ENCODE measurements at places on chromosomes 5 and 9.
A peak's percentile ranks its signal among the peaks of the same experiment; 100 is the strongest.

GRCh38 chr5:123105864-123106263, 16.8 kb downstream of the PRDM6 start:
- DNase-seq: no peak

GRCh38 chr5:147567917-147568598, 58.2 kb upstream of the DPYSL3 start:
- peak; percentile 95 for DNase-seq

DNA sequence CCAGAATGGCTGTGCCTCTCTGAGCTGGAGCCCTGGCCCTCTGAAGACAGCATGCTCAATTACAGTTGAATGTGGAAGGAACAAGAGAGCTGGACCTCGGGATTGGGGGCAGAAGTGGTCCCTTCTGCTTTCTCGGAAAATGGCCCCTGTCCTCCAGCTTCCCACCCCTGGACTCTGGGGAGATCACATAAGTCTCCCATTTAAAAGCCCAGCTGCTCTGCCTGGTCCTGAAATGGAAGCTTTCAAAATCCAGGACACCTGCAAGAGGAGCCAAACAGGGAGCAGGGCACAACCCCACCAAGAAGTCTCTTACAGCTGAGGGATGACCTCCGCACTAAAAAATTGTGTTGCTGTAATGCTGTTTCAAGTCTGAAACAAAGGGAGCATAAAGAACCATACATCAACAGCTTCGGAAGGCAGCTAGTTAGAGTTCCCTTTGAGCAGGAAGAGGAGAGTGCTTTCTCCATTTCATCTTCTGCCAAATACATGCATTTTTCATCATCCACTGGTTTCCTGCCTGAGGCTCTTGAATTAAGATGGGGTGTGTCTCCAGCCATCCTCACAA, 48.2 kb downstream of the TGFBI start:
- no peak for DNase-seq

DNA sequence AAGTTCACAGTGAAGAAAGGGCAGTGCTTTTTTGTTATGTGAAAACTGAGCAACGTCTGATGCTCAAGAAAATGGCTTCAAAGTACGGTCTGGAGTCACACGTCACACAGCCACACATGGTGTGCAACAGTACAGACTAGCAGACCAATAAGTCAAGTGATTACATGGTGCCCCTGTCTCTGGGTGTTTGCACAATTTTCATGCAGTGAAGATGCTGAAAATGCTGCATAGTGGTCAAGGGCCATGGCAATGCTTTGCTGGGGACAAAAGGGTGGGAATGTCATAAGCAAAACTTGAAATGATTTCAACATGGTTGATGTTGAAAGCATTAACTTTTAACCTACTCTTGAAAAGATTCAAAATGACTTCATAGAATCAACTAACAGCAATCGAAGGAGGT, 231.2 kb downstream of the EBF1 start:
- DNase-seq: no peak

- DNase-seq: no peak
These were observed 12.6 kb downstream of the ZBTB5 start for GRCh38 chr9:37452611-37453010.

DNA sequence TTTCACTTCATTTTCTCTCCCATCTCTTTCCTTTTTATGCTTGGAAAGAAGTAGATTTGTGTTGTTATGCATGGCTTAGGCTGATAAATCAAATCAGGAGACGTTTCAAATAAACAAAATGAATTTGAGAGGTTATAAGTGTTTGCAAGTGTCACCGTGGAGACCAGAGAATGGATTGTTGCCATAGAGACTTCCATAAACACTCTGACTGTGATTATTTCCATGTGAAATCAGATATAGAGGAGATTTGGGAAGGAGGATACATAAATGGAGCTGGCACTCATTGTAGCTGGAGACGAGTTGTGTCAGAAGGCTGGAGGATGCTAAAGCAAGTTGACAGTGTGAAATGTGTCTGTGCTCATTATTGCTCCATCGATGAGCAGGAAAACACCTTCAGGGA, 84.2 kb upstream of the PCSK1 start:
- no peak for DNase-seq

GRCh38 chr9:108270051-108270450, 585.7 kb downstream of the ACTL7B start:
- no peak for DNase-seq

DNA sequence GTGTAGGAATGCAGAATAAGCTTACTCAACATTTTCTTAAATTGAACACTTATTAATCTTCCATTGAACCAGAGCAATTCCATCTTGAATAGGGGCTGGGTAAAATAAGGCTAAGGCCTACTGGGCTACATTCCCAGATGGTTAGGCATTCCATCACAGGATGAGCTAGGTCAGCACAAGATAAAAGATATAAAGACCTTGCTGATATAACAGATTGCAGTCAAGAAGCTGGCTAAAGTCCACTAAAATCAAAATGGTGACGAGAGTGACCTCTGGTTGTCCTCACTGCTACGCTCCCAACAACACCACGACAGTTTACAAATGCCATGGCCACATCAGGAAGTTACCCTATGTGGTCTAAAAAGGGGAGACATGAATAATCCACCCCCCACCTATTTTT, 156.1 kb downstream of the NXNL2 start:
- DNase-seq: no peak

- DNase-seq: no peak
These were observed 153.2 kb upstream of the FGF10 start for GRCh38 chr5:44542470-44542869.

GRCh38 chr5:100901821-100902341, 1.2 kb downstream of the ST8SIA4 start:
- no peak for DNase-seq

GRCh38 chr5:173895401-173896165, 7.4 kb downstream of the CPEB4 start:
- DNase-seq: no peak

DNA sequence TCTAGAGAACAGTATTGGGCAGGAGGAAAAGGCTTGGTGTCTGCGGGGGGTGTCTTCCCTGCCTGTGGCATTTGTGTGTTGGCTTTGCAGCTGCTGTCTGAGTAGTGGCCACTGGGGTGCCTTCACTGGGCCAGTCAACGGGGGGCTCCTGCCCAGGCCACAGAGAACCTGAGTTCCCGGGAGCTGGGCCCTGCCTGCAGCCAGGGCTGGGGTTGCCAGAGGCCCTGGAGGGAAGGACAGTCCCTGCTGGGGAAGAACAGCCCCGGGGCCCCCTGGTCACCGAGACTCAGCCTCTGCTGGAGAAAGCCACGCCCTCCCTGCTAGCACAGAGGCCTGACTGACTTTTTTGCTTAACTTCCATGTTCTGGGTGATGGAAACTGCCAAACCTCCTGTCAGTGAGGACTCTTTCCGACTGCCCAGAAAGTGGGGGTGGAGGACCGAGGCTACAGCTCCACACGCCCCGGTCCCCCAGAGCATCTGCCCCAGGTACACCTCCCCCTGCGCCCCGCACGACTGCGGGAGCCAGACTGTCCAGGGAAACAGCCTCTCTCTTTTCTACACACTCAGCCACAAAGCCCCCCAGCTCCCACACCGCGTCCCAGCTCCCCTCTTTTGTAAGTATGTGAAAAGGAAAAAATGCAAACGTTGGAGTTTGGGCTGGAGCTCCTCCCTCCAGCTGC, 133.4 kb downstream of the DAB2IP start:
- no peak for DNase-seq

DNA sequence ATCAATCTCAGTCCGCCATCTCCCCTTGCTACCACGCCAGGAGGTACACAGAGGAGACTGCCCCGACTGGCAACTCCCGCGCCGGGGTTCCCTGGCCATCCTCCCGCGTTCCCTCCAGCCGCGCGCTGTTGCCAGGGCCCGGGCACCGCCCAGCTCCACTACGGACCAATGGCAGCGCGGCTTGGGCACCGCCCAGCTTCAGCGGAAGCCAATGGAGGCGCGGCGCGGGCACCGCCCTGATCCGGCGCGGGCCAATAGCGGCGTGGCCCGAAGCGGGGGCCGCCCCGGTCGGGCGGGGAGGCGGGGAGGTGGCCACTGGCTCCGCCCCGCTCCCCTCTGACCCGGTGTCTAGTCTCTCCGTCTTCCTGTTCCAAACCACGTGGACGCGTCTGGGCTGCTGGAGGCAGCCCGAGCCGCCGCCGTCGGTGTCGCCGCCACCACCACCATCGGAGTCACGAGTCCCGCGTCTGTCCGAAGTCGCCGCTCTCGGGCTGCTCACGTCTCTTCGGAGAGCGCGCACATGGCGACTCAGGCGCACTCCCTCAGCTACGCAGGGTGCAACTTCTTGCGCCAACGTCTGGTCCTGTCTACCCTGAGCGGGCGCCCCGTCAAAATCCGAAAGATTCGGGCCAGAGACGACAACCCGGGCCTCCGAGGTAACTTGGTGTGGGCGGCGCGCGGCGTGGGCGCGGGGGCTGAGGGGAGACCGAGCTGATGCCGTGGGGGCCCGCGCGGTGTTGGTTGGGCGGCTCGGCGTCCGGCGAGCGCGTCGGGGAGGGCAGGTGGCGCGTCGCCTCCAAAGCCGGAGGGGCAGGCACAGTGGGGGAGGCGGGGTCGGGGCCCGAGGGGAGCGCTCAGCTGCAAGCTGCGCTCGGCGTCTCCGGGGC, at the start of gene RCL1:
TSS of gene RCL1 (plus strand) at position 373 of the 887 bp plus-strand sequence. CDS start at position 521, 148 bp downstream.
- DNase-seq: peak; percentile 74

- no peak for DNase-seq
These were observed 552.4 kb upstream of the DAB2 start for GRCh38 chr5:39977066-39977655.

GRCh38 chr9:136690806-136691261, 3.6 kb upstream of the AGPAT2 start:
- DNase-seq: no peak

DNA sequence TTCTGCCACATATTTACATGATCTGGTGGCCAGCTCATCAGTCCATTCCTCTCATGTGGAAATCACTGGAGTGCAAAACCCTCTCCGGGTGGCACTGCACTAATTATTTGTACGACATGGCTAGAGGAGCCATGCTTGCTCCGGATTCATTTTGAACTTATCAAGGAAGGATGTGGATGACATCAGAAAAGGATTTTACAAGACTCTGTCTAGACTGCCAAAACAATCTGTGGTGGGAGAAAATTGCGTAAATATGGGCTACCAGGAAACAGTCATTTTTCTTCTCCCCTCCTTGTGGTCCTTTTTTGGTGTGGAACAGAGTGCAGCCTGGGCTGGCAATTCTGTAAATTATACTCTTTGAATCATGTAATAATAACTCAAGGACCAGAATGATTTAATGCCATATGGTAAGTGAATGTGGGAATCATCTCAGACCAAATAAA, 123.4 kb upstream of the IFNE start:
- no peak for DNase-seq

- DNase-seq: no peak
These were observed 2.2 kb upstream of the S1PR3 start for GRCh38 chr9:88988796-88989641.

GRCh38 chr5:179438461-179438860, 93.2 kb upstream of the ADAMTS2 start:
- no peak for DNase-seq

DNA sequence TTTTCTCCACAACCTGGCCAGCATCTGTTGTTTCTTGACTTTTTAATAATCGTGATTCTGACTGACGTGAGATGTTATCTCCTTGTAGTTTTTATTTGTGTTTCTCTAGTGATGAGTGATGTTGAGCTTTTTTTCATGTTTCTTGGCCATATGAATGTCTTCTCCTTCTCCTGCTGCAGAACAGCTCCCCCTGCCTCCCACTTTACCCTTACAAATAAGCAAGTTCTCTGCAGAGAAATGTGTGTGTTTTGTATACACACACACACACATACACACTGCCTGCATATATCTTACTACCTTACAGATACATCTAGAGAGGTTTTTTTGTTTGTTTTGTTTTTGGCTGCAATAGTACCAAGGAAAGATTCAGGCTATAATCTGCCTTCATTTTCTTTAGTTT, 88.7 kb upstream of the PHF24 start:
- no peak for DNase-seq

DNA sequence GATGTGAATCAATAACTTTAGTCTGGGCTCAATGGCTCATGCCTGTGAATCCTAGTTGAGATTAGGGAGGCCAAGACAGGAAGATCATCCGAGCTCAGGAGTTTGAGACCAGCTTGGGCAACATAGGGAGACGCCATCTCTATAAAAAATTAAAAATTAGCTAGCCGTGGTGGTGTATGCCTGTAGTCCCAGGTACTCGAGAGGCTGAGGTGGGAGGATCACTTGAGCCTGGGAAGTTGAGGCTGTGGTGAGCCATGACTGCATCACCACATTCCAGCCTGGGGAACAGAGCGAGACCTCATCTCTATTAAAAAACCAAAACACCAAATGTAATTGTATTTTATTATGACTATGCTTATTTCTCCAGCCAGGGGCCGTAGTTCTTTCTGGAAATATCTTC, 69.6 kb upstream of the NR5A1 start:
- DNase-seq: no peak

DNA sequence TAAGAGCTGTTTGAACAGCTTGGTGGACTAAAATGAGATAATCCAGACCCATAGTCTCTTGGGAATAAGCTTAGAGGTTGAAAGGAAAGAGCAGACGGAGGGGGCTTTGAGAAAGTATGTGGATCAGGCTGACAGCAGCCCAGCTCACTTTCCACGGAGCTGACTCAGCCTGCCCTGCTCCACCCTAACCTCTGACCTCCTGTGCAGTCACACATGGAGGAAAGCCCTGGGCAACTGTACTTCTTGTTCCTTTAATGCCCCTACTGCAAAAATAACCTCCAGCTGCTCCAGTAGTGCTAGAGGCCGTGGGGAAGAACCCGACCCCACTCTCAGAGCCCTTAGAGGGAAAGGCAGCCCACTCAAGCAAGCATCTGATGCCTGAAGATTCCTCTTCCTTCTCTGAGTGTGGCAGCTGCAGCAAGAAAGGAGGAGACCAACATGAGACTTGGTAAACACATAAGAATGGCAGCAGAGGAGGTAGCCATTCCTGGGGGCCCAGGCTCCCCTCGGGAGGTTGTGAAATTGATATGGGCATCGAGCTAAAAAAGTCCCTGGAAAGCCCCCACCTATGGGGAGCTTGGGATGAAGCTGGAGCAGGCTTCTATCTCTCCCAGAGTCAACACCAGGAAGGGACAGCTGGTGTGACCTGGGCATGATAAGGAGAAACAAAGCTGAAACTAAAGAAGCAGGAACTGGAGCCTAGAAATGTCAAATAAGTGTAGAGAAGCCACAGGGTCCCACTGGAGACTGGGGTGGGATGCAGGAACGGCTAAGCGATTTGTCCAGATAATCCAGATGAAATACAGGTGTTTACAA, 204.3 kb downstream of the PIK3R1 start:
- no peak for DNase-seq

- DNase-seq: no peak
These were observed 466.8 kb upstream of the TLE4 start for GRCh38 chr9:79104951-79105350.

- no peak for DNase-seq
These were observed 28.8 kb downstream of the FOXD1 start for GRCh38 chr5:73419465-73420390.

- no peak for DNase-seq
These were observed 494.2 kb downstream of the ZNF608 start for GRCh38 chr5:124252191-124252638.

GRCh38 chr9:114805670-114806525, at the start of gene TNFSF15:
Gene TNFSF15, minus strand, starts transcription at chr9:114806039. Its CDS starts 27 bp downstream, at chr9:114806012.
- DNase-seq: peak; percentile 33

DNA sequence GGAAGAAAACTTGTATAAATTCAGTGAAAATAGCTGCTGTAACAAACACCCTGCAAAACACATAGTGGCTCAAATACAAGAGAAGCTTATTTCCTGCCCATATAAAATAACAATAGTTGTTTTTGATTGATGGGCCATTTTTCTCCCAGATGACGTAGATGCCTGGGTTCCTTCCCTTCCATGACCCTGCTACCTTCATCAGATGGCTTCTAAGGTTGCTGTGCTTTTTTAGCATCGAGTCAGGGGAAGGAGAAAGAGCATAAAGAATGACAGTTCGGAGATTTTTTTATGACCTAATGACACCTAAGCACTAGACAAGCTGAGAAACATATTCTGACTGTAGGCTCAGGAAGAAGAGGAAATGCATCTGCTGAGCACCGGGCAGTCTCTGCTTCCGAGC, 34.7 kb upstream of the DPYSL3 start:
- no peak for DNase-seq

All from iPS DF 19.7 (cell line).